ENCODE measurements at places on chromosomes 2 and 18.

GRCh38 chr18:26497866-26498265 lies 50.5 kb downstream of the KCTD1 start:
- DNase-seq: no peak

DNA sequence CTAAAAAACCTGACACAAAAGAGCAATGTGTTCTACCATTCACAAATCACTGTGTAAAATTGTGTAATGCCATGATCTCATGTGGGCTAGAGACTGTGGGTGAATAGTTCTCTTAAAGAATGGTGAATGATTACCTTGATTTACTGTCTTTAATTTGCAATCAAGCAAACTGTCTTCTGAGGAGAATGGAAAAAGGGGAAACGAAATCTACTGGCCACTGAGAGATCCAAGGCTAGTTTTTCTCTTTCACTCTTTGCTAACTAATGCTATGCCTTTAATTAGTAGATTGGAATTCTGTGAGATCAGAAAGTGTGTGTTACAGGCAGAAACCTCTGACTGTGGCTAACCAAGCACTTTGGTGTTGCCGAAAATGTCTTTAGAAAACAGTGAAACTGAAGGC lies 422.7 kb downstream of the TGIF1 start:
- no peak for DNase-seq

DNA sequence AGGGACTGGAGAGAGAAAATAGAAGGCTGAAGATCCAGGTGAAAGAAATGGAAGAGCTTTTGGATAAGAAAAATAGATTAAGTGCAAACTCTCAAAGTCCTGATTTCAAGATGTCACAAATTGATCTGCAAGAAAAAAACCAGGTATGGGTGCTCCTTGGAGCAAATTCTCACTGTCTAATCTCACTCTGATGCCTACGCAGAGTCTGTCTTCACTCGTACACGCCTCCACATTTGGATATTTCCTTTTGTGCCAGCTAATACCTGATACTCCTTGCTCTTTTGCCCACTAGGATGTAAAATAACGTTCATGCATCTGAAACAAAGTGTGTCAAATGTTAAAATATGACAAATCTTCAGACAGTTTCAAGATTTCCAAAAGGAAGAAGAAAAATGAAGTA lies 99.4 kb downstream of the CCDC102B start:
- no peak for DNase-seq

GRCh38 chr2:171592036-171592555 lies 69.8 kb downstream of the CYBRD1 start:
- DNase-seq: no peak

DNA sequence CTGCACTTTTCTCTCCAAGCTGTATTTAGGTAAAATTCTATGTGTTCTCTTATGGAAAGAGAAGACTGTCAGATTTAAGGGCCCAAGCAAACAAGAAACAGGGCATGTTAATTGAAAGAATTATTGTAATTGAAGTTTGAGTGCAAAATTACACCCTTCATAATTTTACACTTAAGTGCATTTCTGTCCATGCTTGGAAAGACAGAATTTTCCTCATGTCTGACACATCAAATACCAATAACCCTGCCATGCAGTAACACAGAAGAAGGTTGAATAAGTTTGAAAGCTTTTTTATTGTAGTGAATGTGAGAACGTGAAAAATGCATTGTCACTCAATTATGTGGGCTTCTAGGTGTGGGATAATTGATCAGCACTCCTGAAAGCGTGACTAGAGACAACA lies 52.9 kb upstream of the PARD3B start:
- DNase-seq: no peak

DNA sequence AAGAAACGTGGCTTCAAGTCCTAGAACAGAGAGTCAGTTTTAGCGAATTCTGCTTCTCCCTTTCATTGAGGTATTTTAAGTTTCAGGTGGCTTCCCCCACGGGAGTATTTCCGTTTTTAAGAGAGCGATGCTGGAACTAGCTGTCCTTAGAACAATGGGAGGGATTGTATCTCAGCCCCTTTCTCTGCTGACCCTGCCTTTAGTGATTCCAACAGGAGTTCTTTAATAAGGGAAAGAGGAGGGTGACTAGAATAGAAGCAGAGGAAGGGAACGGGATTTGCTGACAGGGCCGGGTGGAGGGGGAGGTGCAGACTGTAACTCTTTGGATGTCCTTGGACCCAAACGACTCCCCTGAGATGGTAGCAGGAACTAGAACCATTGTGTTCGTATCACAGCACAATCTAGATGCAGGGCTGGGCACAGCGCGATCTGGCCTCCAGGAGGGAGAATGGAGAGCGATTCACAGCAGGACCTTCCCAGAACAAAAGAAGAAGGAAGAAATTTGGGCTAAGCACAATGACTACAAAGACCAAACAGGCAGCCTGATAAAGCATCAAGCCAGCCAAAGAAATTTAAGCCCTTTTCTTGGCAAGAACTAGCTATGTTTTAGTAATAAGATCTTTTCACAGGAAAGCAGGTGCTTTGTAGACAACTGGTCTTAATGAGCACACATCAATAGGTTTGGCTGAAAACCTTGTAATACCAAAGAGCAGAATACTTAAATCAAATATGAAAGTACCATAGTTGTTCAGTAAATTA lies 15.8 kb upstream of the RTTN start:
- DNase-seq: no peak

GRCh38 chr2:69384618-69385081 lies 2.4 kb downstream of the GFPT1 start:
- no peak for DNase-seq

DNA sequence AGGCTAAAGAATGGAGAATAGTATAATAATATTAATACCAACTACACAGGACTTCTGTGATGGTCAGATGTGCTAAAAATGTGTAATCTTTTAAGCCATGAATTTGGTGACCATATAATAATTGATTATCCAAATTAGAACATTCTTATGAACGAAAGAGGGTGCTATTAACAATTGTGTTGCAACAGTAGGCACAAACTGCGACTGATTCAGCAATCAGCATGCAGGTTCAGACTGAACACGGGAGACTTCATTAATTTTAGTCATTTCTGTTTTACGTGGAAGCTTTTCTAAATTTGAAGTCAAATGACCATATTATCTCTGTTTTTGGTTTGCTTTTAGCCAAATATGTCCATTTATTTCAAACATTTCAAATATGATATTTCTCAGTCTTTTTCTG lies 54.6 kb upstream of the CHST9 start:
- no peak for DNase-seq

GRCh38 chr2:72082021-72082601 lies 65.6 kb downstream of the CYP26B1 start:
- no peak for DNase-seq

GRCh38 chr2:133819906-133820305 lies 251.6 kb upstream of the NCKAP5 start:
- no peak for DNase-seq

GRCh38 chr2:61241266-61241665 lies 79.3 kb downstream of the C2orf74 start:
- no peak for DNase-seq

- DNase-seq: no peak
These were observed 28.4 kb upstream of the SUCLG1 start for GRCh38 chr2:84487298-84487996.

GRCh38 chr2:231111987-231112386 lies 12.9 kb downstream of the HTR2B start:
- no peak for DNase-seq

- no peak for DNase-seq
These were observed 79.6 kb upstream of the THUMPD2 start for GRCh38 chr2:39858677-39859076.

DNA sequence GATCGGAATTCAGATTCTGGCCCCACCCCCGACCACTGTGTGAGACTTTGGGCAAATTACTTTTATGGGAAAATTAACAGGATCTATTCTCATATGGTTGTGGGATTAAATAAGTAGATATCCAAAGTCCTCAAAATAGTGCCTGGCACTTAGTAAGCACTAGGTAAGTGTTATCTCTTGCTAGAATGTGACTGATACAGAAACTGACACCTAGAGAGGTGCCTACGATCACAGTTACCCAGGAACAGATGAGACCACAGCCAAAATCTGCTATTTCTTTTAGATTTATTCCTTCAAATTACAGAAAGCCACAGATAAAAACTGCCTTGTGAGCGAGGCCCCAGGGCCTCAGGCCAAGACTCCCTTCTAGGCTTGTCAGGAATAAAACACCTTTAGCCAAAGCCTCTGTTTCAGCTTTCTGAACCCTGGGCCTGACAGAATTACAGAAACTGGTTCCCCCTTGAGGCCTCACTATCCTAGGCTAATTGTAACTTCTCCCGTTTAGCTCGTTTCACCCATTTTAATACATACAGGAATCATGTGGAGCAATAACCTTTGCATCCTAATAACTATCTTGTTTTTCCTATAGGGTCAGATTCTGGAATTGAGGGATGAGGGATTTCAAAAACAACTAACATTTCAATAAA lies 22.3 kb upstream of the CHMP1B start:
- no peak for DNase-seq

GRCh38 chr2:216399621-216400020 lies 12.7 kb upstream of the SMARCAL1 start:
- no peak for DNase-seq

- DNase-seq: no peak
These were observed 56.0 kb downstream of the METTL4 start for GRCh38 chr18:2515171-2515787.

- DNase-seq: no peak
These were observed 107.8 kb downstream of the NBEAL1 start for GRCh38 chr2:203122317-203122986.

- no peak for DNase-seq
These were observed 12.6 kb downstream of the ITPRID2 start for GRCh38 chr2:181904022-181904632.

DNA sequence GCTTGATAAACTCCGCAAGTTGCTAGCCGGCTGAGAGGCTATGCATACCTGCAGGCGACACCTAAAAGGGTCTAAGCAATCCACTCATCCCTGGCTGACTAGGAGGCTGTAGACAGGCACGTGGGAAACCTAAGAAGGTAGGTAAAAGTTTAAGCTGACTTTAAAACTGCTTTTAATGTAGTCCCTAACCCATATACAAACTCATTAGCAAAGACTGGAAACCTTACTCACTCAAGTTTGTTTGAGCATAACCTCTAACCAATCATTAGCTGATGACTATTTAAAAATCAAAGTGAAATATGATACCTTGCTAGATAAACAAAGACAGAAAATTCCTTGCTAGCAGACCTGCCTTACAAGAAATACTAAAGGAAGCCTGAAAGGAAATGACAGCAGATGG lies 106.4 kb downstream of the EXOC6B start:
- DNase-seq: no peak

GRCh38 chr2:96531366-96531765 lies 5.2 kb upstream of the ARID5A start:
- no peak for DNase-seq

DNA sequence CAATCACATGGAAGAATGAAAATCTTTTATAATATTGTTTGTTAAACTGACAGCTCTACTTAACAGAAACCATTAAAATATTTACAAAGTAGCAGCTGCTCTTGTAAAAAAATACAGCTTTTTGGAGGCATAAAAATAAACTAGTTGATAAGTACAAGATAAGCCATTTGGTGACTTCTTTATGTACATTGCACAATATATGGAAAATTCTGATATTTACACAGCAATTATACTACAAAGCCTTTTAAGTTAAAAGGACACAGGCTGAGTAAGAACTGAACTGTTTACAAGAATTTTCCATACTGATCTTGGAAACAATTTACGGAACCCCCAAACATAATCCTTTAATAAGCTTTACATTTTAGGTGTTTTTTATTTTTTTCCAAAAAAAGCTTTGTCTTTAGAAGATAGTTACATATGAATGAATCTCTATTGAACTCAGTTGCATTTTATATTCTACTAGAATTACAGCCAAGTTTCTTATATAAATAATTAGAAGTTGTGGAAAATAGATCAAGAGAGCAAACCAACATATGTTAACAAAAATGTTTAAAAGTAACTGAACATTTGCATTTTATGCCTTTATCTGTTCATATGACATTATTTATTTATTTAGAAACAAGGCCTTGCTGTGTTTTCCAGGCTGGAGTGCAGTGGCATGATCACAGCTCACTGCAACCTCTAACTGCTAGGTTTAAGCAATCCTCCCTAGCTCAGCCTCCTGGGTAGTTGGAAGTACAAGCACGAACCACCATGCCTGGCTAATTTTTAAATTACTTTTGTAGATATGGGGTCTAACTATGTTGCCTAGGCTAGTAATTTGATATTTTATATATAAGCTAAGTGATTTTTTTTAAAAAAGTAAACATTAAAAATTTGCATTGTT lies 142.5 kb downstream of the OTX1 start:
- DNase-seq: no peak

GRCh38 chr2:233233618-233234230 lies 17.7 kb upstream of the ATG16L1 start:
- no peak for DNase-seq

GRCh38 chr2:70552501-70553333 lies 909 bp downstream of the TGFA start:
- no peak for DNase-seq

DNA sequence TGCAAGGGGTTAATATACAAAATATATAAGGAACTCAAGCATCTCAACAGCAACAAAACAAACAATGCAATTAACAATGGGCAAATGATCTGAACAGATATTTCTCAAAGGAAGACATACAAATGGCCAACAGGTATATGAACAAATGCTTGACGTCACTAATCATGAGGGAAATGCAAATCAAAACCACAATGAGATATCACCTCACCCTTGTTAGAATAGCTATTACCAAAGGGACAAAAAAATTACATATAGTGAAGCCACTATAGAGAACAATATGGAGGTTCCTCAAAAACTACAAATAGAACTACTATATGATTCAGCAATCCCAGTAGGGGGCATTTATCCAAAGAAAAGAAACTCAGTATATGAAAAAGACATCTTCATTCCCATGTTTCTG lies 3.8 kb upstream of the SIGLEC15 start:
- no peak for DNase-seq

GRCh38 chr2:103135679-103136078 lies 373.8 kb downstream of the TMEM182 start:
- DNase-seq: no peak

DNA sequence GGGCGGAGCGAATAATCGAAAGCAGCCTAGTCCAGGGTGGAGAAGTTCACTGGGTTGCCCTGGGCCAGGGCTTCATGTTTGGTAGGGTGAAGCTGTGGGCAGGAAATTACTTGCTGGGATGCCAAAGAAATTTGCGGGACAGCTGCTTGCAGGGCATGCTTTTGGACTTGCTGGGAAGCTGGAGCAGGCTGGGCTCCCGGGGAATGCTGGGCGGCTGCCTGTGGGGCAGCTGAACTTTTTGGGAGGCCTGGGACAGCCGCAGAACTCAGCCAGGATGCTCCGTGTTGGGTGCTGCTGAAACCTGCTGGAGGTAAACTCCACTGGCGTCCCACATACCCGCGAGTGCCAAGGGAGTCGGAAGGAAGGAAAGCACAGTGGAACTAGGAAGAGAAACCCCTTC lies 31.9 kb downstream of the ASB1 start:
- no peak for DNase-seq

All from GM12892 (cell line).